Hippocampal formation (tissue), 2 donors: ENCODE measurements at places on chromosomes 2 and 18.

- no peak for DNase-seq
Measured at GRCh38 chr18:62842898-62843297, 127.6 kb downstream of the PHLPP1 start.

- DNase-seq = no peak
Measured at GRCh38 chr2:148048475-148049221, 27.8 kb downstream of the MBD5 start.

DNA sequence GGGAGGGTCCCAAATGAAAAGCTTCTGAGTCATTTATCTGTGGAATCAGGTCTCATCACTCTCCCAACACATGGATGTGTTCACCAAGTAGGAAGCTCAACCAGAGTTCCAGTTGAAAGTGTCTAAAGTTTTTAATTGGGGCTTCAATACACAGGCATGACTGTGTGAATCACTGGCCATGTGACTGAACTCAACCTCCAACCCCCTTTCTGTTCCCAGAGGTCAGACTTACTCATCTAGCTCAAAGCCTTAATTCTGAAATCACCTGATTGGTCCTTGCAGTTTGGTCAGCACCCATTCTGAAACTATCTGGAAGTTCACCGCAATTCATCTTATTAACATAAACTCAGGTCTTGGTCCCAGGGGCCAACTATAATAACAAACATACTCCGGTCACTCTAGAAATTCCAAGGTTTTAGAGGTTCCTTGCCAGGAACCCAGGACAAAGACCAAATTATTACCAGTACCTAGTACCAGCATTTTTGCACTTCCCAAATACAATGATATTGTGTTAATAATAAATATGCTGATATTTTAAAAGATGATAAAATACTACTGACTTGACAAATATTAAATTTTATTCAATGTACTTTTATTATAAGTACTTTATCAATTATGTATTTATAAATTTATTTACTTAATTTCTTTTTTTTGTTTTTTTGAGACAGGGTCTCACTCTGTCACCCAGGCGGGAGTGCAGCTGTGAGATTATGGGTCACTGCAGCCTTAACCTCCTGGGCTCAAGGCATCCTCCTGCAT, 10.7 kb upstream of the RBM45 start:
- DNase-seq = no peak

DNA sequence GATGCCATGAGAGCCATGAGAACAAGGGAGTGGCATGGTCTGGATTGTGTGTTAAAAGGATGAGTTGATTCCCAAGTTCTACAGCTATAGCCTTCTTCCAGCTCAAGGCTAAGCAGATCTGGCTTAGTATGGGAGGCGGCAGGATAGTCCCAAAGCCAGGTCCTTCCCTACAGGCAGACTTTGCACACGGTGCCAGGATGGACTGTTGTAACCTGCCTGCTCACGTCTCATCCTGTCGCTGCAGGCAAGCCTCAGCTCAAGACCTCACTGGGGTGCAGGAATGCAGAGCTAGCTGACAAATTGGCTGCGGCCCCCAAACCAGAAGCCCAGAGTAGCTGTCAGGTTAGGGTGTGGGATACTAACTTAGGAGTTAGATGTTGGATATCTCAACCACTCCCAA, 28.8 kb upstream of the IGFBP5 start:
- DNase-seq = no peak

- DNase-seq = no peak
Measured at GRCh38 chr2:99675130-99675661, 185.4 kb upstream of the REV1 start.

DNA sequence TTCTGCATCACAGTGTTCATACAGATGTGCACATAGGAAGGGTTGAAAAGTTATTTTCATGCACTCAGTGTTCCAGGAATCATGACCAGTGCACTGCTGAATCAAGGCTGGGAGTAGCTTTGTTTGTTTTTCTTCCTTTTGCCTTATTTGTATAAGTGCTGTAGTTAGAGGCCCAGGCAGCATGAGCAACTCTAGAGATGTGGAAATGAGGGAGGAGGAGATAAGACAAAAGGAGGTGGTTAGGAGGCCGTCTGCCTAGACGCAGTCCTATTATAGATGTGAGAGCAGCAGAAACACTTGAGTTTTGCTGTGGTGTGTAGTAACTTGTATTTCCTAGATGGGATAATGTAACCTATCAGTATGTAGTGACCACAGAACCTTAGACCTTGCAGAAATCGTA, 264.3 kb upstream of the RASGRP3 start:
- no peak for DNase-seq

DNA sequence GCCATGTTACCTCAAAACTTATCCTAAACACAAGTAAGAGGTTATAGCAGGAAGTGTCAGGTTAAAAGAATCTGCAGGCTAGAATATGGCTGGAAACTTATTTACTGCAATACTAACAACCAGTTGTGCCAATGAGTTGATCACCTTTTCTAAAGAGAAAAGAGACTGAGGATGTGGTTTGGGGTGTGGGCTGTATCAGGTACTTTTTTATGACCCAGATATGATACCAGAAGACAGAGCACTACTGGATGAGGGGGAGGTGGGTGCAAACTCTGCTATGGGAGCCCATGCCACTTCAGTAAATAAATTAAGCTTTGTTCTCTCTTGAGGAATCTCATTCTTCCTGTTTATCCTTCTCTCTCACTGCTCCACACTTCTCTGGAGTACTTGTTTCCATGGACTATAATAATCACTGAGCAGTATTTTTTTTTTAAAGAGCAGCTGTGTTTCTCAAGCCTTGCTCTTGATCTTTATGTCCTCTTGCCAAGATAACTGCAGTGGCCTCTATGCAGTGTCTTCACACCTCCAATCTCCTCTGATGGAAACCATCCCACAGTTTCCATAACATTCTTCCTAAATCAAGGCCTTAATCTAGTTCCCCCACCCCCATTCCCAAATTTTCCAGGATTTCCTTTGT, 51.2 kb upstream of the NOSTRIN start:
- DNase-seq = no peak

GRCh38 chr2:224869601-224870233, 153.6 kb upstream of the CCDC195 start:
- no peak for DNase-seq

- DNase-seq = no peak
Measured at GRCh38 chr2:120287183-120288015, 34.7 kb downstream of the RALB start.

DNA sequence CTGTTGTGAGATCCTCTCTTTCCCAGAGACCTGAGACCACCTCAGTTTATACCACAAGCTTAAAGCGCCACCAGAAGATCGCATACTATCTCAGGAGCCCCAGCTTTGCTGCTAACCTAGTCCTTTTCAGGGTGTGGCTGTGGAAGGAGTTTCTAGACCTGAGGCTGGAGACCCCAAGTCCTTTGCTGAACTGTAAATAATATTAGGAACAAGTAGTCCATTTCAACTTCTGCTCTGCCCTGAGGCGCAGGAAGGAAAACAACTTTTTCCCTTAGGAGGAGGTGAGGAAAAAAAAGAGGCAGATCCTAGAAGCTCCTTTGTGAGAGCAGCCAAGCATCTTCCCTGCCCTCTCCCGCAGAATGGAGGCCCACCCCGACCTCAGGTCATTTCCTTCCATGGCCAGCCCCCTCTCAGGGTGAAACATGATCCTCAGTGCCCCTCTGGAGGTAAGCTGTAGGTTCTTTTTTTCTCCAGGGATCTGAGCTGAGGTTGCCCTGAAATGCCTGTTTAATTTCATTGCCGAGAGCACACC, 122.8 kb upstream of the LGALSL start:
- no peak for DNase-seq

- DNase-seq = peak; percentile 14
Measured at GRCh38 chr2:113218283-113219091, 44.7 kb downstream of the PSD4 start.
